ENCODE measurements at places on chromosomes 3 and 15.

GRCh38 chr3:184552863-184553262 lies 8.7 kb upstream of the EPHB3 start:
- no peak for DNase-seq

- no peak for DNase-seq
Observed at GRCh38 chr3:151093905-151094304, 8.4 kb downstream of the MED12L start.

GRCh38 chr15:66721501-66721937 lies 19.5 kb downstream of the SMAD6 start:
- DNase-seq, result no peak

- DNase-seq, result no peak
Observed at GRCh38 chr15:36330598-36330997, 248.8 kb upstream of the CDIN1 start.

- no peak for DNase-seq
Observed at GRCh38 chr3:17810759-17811158, 68.3 kb upstream of the TBC1D5 start.
